ENCODE measurements at places on chromosomes 1 and 21. TPM values are rescaled to one million over a fixed set of nuclear protein-coding genes. Genes with fewer than 3 reads are reported as not detected.

The FCRL5 gene
- 5.9 TPM for total RNA-seq

The SLC35F3 gene
- total RNA-seq = 0.80 TPM

The DAB1 gene
- total RNA-seq = 0.77 TPM

The INSRR gene
- total RNA-seq = not detected

The HMGN1 gene
- 179 TPM for total RNA-seq

The ETV3L gene
- total RNA-seq = not detected

The TLR5 gene
- total RNA-seq = 14.2 TPM

The BARHL2 gene
- total RNA-seq = not detected

The FAM167B gene
- total RNA-seq = 2.6 TPM

The ESPN gene
- total RNA-seq = 20.8 TPM

The BLACAT1 gene
- total RNA-seq = 0.55 TPM

The NOTCH2 gene
- total RNA-seq = 179 TPM

The LRRC42 gene
- total RNA-seq = 16.8 TPM

The C1orf174 gene
- total RNA-seq = 19.3 TPM

The OR6K3 gene
- total RNA-seq = not detected

The TGFB2 gene
- 4.4 TPM for total RNA-seq

The C1QB gene
- total RNA-seq = 39.6 TPM

The SMCP gene
- total RNA-seq = not detected

The SPATA1 gene
- 3.2 TPM for total RNA-seq

The CAMK2N1 gene
- total RNA-seq = 32.5 TPM

The CYP4A22 gene
- total RNA-seq = 0.14 TPM

The TNFSF18 gene
- total RNA-seq = 1.2 TPM

The FMO1 gene
- 3.7 TPM for total RNA-seq

The SLC5A9 gene
- 1.4 TPM for total RNA-seq

The CD164L2 gene
- total RNA-seq = 6.3 TPM

The LEPROT gene
- total RNA-seq = 84.4 TPM

The EDARADD gene
- total RNA-seq = 2.3 TPM

The SLC22A15 gene
- total RNA-seq = 12.7 TPM

The JAM2 gene
- 57.1 TPM for total RNA-seq

The C4BPA gene
- total RNA-seq = 203 TPM

The KRTAP19-1 gene
- not detected for total RNA-seq
